ENCODE measurements at places on chromosomes 11 and 22. TPM values are rescaled to one million over a fixed set of nuclear protein-coding genes. Genes with fewer than 3 reads are reported as not detected.

DNA sequence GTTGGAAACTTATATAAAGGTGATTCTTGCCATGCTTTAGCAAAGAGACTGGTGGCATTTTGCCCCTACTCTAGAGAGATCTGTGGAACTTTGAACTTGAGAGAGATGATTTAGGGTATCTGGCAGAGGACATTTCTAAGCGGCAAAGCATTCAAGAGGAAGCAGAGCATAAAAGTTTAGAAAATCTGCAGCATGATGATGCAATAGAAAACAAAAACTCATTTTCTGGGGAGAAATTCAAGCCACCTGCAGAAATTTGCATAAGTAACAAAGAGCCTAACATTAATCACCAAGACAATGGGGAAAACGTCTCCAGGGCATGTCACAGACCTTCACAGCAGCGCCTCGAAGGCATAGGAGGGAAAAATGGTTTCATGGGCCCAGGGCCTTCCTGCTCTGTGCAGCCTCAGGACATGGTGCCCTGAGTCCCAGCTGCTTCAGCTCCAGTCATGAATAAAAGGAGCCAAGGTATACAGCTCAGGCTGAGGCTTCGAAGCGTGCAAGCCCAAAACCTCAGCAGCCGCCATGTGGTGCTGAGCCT lies 83.4 kb downstream of the MRTFA start:
- no peak for DNase-seq

- no peak for DNase-seq
Observed at GRCh38 chr22:49367041-49367697, 460.5 kb downstream of the BRD1 start.

DNA sequence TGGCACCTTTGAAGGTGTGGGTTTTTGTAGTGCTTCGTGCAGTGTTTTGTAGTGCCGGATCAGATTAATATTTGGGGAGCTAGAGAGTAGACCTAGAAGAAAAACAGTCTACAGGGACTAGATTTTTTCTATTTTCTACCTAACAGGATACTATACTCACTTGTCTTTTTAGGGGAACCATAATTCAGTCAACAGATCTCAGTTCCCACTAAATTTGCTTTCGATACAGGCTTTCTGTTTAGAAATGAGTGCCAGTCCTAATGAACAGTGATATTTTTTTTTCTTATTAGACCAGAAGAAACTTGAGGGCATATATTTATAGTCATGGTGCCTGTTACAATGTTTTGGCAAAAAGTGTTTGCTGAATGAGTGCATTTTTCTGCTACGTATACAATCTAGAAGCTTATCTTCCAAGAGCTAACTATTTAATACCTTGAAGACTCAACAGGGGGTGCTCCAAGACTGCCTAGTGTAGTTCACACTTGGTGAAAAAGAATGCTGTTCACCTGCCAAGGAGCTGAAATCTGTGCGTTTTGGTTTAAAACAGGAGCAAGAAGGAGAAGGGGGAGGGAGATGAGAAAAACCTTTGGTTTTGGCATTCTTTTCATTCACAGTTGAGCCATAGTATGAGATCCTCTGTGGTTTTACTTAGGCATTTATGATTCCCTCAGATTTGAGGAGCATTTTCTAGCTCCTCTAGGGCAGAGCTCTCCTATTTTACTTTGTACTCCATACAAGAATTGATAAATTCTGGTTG lies 44.9 kb upstream of the VSTM5 start:
- DNase-seq: peak; percentile 40

DNA sequence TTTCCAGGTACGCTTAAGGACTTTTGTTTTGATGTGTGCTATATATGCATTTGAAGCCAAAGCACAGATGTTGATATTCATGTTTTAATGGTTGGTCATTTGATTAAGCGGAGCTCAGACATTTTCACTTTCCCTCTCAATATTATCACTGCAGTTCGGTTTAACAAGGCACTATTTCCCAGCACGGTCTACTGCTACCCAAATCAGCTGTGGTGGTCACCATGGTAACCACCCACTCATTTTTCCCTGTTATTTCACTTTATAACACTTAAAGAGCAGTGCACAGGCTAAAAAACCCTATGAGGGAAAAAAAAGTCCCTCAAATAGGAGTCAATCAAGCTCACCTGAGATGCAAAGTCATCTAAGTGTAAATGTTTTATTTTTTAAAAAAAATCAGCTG lies 439.6 kb upstream of the CCDC90B start:
- no peak for DNase-seq

GRCh38 chr11:44600261-44600660 lies 34.8 kb downstream of the CD82 start:
- DNase-seq: no peak

DNA sequence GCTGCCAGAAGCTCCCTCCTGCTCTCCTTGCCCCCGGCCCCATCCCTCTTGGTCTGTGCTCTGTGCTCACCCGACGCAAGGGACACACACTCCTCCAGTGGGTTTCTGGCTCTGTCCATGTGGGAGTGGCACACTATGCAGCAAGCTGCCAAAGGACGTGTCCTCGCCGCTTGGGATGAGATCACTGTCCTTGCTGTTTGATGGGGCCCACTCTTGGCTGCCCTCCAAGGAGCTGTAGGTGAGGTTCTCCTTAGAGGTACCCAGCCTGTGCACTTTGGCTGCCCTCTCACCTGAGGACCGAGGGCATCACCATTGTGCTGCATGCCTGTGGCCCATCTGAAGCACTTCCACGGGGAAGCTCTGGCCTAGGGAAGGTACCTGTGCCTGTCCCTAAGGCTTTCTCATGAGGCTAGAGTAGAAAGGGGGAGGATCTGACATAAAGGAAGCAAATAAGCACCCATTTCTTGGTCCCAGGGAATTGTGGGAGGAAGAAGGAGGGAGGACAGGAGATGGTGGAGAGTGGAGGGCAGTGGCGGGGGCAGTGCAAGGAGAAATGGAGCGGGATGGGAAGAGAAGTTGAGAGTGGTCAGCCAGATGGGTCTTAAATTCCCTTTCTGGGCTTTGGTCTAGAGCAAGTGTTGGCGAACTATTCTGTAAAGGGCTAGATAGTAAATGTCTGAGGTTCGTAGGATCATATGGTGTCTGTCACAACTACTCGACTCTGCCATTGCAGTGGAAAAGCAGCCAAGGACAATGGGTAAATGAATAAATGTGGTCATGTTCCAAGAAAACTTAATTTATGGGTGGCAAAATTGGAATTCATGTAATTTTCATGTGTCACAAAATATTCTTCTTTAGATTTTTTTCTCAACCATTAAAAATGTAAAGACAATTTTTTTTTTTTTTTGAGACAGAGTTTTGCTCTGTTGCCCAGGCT lies 47.0 kb upstream of the AMPD3 start:
- no peak for DNase-seq

DNA sequence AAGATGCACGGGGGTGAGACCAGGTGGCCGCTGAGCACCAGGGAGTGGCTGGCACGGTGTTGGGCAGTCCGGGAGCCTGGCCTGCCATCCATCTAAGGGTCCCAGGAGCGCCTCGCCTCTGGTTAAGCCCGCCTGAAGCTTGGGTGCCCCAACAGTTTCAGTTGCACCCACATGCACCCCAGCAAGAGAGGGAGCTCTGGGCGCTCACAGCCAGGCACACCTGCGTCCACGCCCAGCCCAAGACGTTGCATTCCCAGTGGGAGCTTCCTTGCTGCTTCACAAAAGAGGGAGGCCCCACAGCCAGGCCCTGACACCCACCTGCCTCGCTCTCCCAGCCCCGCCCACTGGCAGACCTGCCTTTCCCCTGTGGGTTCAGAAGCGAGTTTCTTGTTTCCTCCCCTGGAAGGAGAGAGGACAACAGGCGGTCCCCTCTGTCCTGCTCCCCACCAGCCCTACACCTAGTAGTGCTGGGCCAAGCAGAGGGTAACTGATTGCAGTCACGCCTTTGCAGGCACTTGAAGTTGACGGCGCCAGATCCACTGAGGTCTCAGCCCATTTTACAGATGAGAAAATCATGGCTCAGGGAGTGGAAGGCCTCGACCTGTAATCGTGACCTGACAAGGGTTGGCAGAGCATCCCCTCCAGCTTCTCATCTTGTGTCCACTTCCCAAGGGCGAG lies 35.4 kb downstream of the OSBPL5 start:
- DNase-seq: no peak

DNA sequence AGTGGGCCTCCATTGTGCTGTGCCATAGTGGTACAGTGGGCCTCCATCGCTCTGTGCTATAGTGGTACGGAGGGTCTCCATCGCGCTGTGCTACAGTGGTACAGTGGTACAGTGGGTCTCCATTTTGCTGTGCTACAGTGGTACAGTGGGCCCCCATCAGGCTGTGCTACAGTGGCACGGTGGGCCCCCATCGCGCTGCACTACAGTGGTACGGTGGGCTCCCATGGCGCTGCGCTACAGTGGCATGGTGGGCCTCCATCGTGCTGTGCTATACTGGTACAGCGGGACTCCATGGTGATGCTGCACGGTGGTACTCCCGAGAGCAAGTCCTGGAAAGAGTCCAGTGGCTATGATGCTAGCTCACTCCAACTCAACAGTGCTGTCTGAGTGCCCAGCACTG lies 51.8 kb downstream of the SCUBE1 start:
- no peak for DNase-seq

DNA sequence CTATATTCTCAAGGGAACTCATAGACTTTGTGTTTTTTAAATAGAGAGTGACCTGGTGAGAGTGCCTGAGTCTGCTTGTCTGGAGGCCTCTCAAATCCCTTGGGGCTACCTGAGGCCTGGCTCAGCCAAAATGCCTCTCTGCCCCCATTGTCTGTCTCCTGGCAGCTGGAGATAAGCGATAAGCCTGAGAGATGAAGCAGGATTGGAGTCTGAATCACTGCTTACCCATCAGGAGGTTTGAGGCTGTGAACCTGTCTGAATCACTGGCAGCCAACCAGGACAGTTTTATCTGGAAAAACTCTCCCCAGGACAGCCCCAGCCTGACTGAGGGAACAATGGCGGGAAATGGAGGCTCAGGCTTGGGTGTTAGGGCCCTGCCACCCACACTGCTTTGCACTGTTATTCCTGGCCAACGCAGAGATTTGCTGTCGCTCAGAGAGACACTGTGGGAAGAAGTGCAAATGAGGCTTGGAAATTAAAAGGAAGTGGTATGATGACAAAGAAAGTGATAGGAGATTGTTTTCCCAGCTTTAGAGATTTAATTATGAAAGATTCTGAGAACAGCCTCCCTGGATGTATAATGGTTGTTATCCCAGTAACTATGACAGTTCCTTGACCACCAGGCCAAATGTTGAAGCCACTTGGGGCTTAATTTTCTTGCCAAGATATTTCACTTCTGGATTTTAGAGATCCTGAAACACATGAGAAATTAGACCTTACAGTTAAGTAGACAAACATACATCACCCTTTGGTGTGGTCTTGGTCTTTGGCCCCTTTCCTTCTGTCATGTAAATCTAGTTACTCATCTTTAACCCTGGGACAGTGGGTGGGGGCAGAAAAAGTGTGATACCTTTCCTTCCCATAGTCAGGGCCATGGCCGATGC lies 102.1 kb downstream of the RASSF10 start:
- DNase-seq: no peak

DNA sequence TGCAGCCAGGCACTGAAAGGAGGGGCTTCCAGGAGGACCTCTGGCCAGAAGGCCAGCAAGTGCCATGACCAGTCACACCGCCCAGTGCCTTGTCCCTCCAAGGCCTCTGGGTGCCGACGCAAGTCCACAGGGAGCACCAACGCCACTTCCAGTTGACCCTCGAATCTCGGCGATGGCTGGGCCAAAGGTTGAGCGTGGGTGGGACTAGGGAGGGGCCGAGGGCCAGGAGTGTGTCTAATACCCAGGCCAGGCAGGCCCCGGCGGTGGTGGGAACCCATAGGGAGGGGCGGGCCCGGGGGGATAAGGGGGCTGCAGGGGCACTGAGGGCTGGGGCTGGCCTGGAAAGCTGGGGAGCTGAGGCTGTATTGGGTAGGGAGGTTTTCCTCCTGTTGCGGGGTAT lies 29.3 kb downstream of the CD5 start:
- no peak for DNase-seq

- DNase-seq: no peak
Observed at GRCh38 chr11:134069426-134070341, 812 bp downstream of the JAM3 start.

DNA sequence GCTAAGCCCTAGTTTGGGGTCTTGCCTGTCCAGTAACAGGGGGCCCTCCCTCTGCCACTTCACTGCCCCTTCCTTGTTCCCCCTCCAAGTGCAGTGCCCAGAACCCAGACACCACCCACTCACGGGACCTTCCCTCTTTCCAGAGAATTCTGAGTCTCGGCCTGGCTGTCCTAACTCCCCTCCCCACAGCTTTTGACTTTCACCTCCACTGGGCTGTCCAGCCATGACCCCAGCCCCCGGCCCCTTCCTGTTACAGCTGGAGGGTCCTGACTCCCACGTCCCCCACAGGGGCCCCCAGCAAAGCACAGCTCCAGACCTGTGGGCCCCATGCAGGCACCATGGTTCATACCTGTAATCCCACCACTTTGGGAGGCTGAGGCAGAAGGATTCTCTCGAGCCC lies 71.5 kb downstream of the BRD1 start:
- DNase-seq: no peak

DNA sequence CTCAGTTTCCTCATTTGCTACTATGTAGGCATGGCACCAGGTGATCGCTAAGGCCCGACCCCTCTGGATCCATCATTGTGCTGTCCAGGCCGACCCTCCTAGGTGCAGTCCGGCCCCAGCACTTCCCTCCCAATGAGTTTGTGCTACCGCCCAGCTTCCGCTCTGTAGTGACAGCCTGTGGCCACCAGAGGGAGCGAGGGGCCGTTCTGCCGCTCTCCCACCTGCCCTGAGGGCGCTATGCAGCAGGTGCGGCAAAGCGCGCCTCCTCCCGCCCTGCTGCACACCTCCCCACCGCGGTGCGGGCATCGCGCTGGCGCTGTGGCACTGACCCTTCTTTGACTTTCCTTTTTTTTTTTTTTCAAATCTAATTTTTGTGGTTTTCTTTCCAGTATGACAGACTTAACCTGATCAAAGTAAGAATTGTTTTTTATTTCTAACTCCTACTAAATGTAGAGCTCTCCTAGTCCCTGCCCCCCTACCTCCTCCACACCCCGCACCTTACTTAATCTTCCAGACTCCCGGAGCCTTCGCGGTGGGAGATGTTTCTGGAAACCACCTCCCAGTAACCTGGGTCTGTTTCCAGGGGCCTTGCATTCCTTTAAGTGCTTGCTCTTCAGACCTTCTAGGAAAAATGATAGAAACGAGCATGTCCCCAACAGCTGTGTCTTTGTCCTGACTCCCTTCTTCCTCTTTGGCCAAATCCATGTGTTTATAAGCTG lies 73.7 kb downstream of the SCN3B start:
- no peak for DNase-seq

- peak; percentile 16 for DNase-seq
Observed at GRCh38 chr22:47030143-47030661, 267.8 kb downstream of the TBC1D22A start.

The BAD gene
- total RNA-seq: 119 TPM

The LRRC56 gene
- 0.22 TPM for total RNA-seq

The SCN4B gene
- total RNA-seq: 4.1 TPM

The DTX4 gene
- total RNA-seq: 19.3 TPM

The FREY1 gene
- total RNA-seq: 1.0 TPM

The DDI1 gene
- not detected for total RNA-seq

The PPP1R14B gene
- 79.7 TPM for total RNA-seq

The C11orf65 gene
- 0.59 TPM for total RNA-seq

The NAV2 gene
- 19.3 TPM for total RNA-seq

The KRTAP5-8 gene
- not detected for total RNA-seq

The EPS8L2 gene
- 29.1 TPM for total RNA-seq

The KRTAP5-9 gene
- total RNA-seq: 2.1 TPM

The SYT12 gene
- 2.4 TPM for total RNA-seq

The LDHAL6A gene
- not detected for total RNA-seq
